Mucosa of descending colon (tissue), 3 donors: ENCODE measurements at places on chromosomes 2 and 18. TPM values are rescaled to one million over a fixed set of nuclear protein-coding genes. Genes with fewer than 3 reads are reported as not detected.

SERPINB11 gene
- total RNA-seq, result not detected

ANKAR gene
- 7.8 TPM for total RNA-seq

LYG2 gene
- not detected for total RNA-seq

CPS1 gene
- total RNA-seq, result 0.29 TPM

PXDN gene
- total RNA-seq, result 11.9 TPM

GATA6 gene
- 21.9 TPM for total RNA-seq

GRHL1 gene
- 1.9 TPM for total RNA-seq

ASIC4 gene
- not detected for total RNA-seq

CAPN14 gene
- 0.09 TPM for total RNA-seq

FAM98A gene
- total RNA-seq, result 18.6 TPM

PTMA gene
- 1,158 TPM for total RNA-seq

SERPINB12 gene
- not detected for total RNA-seq

DNER gene
- total RNA-seq, result 0.55 TPM

UGT1A8 gene
- total RNA-seq, result 7.4 TPM

REG1B gene
- total RNA-seq, result not detected

GKN1 gene
- not detected for total RNA-seq

TMEM37 gene
- total RNA-seq, result 54.0 TPM

ANO7 gene
- 106 TPM for total RNA-seq

MAPK4 gene
- total RNA-seq, result 0.41 TPM

NMUR1 gene
- total RNA-seq, result 0.57 TPM

SPHKAP gene
- 0.22 TPM for total RNA-seq

DYNAP gene
- not detected for total RNA-seq

SLC39A6 gene
- 6.6 TPM for total RNA-seq

NYAP2 gene
- total RNA-seq, result not detected

HOXD1 gene
- total RNA-seq, result 5.9 TPM

CTAGE1 gene
- not detected for total RNA-seq

FAM237A gene
- total RNA-seq, result not detected

SERPINB10 gene
- total RNA-seq, result not detected

GDF7 gene
- total RNA-seq, result 0.14 TPM

LAMA1 gene
- 6.1 TPM for total RNA-seq

UGT1A4 gene
- total RNA-seq, result 2.9 TPM

NGEF gene
- 38.0 TPM for total RNA-seq

DLX1 gene
- total RNA-seq, result 0.79 TPM

MAPRE3 gene
- 35.6 TPM for total RNA-seq

ADAM23 gene
- 1.2 TPM for total RNA-seq

BMP10 gene
- total RNA-seq, result 0.43 TPM

MYCN gene
- 1.1 TPM for total RNA-seq

YIPF4 gene
- 46.8 TPM for total RNA-seq

PLEK gene
- 4.8 TPM for total RNA-seq

GTF3C2 gene
- 56.9 TPM for total RNA-seq

DCC gene
- 0.26 TPM for total RNA-seq

LRP2 gene
- total RNA-seq, result 0.06 TPM

CAB39 gene
- 112 TPM for total RNA-seq

POLE4 gene
- total RNA-seq, result 72.9 TPM

PGAP1 gene
- 22.1 TPM for total RNA-seq

LRRTM4 gene
- total RNA-seq, result not detected

TRIM43 gene
- total RNA-seq, result not detected

HAUS1 gene
- 8.2 TPM for total RNA-seq

ACADL gene
- not detected for total RNA-seq

PSTPIP2 gene
- total RNA-seq, result 2.9 TPM

CCDC68 gene
- total RNA-seq, result 32.5 TPM

TTC21B gene
- total RNA-seq, result 22.2 TPM
